ENCODE measurements at places on chromosomes 2 and 18.

GRCh38 chr18:27861539-27861938, 315.4 kb downstream of the CDH2 start:
- no peak for DNase-seq

DNA sequence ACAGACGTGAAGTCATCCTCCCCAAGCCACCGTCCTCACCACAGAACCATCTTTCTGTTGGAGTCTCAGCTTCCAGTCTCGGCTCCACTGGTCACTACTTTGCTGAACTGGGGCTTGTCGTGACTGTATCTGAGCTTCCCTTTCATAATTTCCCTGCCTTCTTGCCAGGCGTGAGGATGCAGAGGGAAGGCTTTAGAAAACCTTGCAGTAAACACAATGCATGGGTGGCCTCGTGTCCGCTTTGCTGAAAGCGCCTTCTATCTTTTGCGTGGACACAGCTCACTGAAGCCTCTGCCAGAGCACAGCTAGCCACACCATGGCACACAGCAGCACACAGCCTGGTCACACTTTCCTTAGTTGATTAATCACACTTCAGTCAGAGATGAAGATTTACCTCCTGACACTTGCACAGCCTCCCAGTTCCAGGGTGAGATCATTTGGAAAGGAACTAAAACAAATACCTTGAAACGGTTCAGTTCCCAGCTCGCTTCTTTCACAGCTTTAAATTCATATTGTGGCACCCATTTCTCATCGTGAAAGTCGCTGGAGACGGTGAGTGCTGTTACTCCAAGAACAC, 2.8 kb upstream of the GPR45 start:
- DNase-seq, result no peak

- no peak for DNase-seq
These were observed 290 bp downstream of the PSMG2 start for GRCh38 chr18:12703096-12703567.

DNA sequence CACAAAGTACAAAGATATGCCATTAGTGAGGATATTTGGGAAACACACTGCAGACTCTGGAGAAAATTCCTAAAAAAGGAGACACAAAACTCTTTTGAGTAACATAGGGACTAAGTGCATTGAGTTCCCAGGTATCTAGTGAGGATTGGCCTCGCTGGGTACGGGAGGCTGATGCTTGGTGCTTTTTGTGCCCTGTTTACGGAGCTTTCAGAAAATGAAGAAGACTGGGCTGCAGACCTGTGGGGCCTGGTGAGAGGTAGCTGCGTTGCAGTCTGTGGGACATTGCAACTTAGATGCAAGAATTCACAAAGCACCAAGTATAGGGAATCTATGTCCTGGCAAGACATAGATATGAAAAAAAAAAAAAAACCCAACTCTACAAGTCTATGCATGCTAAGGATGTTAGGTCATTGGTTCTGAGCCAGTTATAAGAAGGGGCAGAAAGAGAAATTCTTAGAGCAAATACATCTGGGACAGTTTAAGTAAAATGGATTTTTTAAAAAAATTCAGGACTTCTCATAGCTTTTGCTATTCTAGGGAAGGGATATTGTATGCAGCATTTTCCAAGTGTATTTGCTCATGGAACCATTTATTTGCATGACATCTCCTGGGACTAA, 156.0 kb downstream of the SLC4A3 start:
- DNase-seq, result no peak

DNA sequence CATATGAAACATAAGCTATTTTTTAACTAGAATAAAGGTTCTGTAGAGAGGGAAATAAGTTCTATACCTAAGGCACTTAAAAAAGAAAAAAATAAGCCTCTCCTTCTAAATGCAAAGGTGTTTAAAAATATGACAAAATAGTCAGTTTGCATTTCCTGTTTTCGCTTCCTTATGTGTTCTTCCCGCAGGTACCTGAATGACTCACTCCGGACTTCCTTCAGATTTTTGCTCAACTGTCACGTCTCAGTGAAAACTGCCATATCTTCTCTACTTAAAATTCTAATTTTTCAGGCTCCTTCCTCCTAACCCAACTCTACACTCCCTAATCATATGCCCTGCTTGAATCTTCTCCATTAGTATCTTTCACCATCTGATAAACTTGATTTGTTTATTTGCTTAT, 1333.1 kb downstream of the LRP1B start:
- no peak for DNase-seq

All from nucleus accumbens (tissue), 56 donors.